ENCODE measurements at places on chromosomes 3 and 15.

DNA sequence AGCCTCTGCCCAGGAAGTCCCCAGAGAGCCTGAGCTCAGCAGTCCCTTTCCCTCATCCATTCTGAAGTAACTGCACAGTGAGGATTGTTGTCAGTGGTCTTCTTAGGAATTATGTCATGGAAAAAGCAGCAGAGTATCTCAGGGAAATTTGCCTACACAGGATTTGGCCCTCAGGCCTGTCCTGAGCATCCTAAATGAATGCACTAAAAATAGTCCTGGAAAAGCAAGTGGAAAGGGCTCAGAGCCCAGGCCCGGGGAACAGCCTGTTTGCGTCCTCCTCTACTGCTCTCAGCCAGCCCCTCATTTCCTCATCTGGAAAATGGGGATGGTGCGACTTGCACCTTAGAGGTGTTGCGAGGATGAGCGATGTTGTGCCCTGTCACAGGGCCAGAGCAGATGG, 21.6 kb downstream of the LYSMD4 start:
- DNase-seq: no peak

DNA sequence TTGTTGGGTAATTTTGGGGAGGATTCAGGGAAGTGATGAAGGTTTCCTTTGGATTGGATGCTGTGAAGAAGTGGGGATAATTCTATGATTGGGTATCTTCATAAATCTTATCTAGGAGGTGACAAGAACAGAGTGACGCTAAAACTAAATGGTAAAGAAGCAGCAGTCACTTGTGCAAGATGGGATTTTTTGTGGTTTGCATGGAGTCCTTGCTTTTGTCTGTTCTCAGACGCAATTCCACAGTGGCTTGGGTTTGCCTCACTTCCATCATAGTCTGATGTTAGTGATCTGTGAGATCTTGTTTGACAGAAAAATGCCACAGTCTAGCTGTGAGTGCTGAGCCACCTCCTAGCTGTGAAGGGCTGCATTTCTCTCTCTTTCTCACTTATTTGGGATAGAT, 26.9 kb downstream of the GTF2E1 start:
- DNase-seq: no peak

DNA sequence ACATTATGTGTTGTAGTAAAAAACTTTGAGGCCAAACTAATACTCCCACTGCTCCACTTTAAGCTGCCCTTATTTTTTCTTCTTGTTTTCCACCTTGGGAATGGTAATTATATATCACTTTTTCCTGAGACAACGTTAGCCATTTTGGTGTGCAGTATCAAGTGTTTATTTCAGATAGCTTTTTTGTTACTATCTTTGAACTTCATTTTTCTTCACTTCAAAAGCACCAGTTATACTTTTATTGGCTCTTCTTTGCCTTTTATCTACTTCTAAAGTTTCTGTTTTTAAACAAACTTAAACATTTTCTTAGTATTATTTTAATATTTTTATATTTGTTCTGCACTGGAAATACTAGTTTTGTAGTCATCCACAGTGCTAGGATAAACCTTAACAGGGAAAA, 6.5 kb downstream of the TOPAZ1 start:
- DNase-seq: no peak

DNA sequence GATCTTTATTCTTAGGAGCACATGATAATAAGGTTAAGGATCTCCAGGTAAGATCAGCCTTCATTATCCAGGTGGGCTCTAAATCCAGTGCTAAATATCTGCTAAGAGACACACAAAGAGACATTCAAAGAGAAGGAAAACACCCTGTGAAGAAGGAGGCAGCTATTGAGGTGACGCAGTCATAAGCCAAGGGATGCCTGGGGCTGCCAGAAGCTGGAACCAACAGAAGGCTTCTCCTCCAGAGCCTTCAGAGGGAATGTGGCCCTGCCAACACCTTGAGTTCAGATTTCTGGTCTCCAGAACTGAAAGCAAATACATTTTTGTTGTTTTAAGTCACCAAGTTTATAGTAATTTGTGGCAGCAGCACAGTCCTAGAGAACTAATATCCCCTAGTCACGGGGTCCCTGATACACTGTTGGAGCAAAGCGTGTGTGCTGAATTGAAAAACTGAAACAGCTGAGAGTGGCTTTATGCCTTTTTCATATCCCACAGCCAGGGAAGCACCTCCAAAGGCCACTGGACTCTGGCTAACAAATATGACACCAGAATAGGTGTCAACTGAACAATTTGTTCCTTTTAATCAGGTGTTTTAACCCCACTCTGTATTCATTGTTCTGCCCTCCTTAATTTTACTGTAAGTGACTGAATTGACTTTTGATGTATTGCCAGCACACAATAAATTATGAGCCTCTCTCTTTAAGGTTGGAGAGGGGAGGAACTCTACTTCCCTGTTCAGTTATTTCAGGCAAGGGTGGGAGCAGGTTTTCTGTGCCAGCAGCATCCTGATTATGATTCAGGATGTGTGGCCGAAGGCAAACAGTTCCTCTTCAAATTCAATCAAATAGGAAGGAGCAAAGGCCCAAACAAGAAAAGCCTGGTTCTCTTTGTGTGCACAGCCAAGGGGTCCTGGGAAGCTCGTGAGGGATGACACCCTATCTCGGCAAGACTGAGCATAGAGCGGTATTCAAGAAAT, 151.8 kb upstream of the HES1 start:
- DNase-seq: no peak

DNA sequence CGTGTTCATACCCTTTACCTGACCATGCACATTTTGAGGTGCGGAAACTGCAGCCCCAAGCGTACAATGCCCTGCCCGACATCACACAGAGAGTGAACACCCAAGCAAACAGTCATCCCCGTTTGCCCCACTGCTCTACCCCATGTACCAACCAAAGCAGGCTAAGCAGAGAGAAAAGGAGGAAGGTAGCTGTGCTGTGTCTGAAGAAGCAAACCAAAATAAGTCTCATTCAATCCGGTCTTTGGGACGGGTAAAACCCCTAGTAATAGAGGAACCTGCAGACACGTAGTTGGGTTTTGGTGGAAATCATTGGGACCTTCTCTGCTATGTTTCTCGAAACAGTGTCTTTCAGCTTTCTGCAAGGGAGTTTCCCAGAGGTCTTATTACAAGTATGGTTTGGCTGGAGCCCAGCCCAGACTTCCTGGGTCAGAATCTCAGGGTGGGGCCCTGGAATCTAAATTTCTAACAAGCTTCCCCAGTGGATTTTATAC, 164.6 kb upstream of the HES1 start:
- DNase-seq: no peak

GRCh38 chr15:34182942-34183341, 27.0 kb downstream of the KATNBL1 start:
- DNase-seq: no peak

DNA sequence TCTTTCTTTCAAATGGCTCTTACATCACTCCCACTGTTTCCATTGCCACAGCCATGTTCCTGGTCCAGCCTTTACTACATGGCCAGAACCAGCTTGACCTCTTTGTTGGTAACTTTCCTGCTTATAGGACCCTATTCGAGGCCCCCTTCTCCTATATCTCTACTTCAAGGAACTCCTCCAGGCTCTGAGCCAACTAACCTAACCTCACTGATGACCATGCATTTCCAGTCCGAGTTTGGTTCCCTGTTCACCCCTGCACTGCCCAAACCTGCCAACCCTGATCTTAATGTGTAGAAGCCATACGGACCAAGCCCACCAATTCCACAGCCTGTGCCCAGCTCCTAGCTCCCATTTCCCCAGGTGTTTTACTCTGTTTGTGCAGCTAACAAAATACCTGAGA, 38.4 kb upstream of the TIPARP start:
- no peak for DNase-seq

GRCh38 chr3:159447841-159448240, 540.8 kb upstream of the IL12A start:
- no peak for DNase-seq

- DNase-seq: peak; percentile 68
These were observed at the start of gene NT5DC2 for GRCh38 chr3:52533623-52534280. Gene NT5DC2 (minus strand): TSS chr3:52533857. CDS start chr3:52533737, 120 bp downstream.

DNA sequence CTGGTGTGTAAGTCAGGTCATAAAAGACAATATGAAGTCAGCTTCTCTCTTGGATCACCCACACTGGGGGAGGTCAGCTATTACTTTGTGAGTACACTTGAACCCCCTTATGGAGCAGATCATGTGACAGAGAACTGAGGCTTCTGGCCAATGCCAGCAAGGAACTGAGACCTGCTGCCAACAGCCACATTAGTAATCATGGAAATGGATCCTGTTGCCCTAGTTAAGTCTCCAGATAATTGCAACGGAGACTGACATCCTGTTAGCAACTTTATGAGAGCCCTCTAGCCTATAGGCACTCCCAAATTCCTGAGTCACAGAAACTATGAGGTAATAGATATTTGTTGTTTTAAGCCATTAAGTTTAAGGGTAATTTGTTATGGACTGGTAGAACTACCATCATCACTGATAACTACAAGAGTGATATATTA, 110.4 kb upstream of the GMNC start:
- DNase-seq: no peak

GRCh38 chr15:64163659-64164362, 989 bp upstream of the PPIB start:
- DNase-seq: no peak

DNA sequence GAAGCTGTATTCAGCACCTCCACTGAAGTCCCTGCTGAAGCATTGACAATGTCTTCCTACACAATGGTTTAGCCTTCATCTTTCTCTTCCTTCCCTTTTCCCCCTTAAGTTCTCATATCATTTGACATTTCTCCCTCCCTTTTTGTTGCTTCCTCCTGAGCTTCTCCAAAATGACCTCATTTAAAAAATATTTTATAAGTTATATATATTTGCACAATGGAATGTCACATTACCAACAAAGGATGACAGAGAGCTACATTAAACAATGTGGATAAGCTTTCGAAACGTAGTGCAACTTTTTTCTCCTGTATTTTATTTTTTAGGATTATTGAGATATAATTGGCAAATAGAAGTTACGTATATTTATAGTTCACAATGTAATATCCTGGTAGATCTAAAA, 13.2 kb upstream of the DLG1 start:
- DNase-seq: no peak

DNA sequence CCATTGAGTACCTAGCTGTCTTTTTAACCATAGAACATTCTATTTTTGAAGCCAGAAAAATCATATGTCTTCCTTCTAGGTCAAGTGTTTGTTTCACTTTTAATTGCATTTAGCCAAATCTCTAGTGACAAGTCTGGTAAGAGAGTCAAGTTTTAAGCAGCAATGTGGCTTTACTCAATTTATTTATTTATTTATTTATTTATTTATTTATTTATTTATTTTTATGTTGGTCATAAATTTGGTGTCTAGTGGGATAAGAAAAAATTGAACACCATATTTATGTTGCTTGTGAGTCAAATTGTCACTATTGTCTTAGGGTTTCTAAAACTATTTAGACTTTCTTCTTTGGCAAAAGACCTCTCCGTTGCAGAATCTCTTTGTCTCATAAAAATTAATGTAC, 174.5 kb upstream of the BCHE start:
- DNase-seq: no peak

GRCh38 chr3:194396859-194397756, 2.0 kb downstream of the GP5 start:
- DNase-seq: peak; percentile 23

GRCh38 chr15:29773000-29773399, 49.3 kb downstream of the TJP1 start:
- no peak for DNase-seq

DNA sequence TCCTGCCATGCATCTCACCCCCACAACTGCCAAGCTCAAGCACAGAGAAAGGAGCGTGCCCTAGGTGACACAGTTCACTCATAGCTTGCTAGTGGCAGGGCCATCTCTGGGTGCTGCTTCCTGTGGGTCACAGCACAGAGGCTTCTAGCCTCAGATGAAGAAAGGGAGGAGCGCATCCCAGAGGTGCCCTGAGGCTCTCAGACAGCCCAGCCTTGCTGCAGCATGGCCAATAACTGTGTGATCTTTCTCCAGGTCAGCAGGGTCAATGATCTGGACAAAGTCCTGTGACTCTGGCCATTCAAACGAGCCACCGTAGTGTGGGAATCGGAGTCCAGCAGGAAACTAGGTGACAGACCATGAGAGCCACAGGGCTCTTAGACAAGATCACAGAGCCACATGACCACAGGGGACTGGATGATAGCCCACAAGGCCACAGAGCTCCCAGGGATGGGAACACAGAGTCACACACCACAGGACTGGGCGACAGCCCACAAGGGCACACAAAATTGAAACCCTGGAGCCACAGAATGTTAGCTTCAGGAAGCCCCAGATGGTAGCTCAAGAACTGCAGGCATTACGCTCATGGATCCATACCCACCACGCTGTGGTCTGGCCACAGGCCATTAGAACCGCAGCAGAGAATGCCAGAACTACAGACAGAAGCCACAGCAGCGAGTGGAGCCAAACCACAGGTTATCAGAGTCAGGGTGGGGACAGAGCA, 25.9 kb upstream of the GRIP2 start:
- no peak for DNase-seq

DNA sequence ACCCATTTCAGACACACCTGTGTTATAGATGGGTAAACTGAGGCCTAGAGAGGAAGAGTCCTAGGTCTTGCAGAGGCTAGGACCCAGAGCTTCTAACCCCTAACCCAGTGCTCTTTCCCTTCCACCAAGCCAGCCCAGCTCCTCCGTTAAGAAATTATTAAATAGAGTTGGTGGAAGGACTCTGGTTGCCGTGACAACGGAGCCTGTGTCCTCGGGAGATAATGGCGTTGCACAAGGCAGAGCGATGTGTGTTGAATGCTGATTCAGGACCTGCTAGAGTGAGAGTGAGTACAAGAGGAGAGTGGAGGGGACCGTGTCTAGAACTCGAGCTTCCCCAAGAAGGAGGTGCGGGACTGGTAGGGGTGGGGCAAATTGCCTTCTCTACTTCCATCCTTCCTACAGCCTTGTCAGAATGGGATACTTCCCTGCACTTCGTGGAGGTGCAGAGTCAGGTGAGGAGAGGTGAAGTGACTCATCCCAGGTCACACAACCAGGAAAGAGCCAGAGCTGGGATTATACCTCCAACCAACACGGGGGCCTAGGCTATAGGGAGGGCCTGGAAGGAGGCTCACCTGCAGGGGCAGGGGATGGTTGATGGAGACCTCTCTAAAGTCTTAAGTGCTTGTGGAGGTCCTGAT, 8.6 kb downstream of the SLC6A1 start:
- no peak for DNase-seq

- DNase-seq: no peak
These were observed 9.5 kb upstream of the PAK6 start for GRCh38 chr15:40229316-40229715.

DNA sequence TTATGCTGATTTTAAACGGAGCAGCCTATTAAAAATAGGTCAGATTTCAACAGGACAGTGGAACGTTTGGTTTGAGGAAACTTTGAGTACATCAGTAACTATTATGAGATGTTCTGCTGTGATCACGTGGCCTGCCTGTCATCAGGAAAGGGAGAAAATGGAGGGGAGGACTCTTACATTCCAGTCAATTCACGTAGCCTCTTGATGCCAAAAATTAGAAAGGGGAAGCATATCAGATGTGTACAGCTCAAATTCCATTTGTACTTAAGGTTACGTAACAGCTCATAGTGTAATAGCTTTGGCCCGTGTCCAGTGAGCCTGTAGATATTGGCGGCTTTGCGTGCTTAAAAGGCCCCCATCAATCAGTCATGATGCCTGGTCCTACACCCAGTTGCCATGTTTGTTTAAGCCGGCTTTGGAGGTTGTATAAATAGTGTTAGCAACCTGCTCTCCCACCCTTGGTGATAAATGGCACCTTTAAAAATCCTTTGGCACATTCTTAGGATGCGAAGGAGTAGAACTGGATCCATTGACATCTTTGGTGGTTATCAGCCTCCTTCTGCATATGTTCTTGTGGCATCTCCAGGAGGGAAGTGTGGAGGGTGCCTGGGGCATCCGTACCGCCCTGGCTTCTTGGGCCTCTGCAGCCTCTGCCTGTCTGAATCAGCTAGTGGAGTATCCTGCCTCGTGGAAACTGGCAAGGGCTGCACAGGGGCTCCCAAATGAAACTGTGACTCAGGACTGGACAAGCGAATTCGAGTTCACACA, 163.9 kb downstream of the THSD4 start:
- no peak for DNase-seq
